ENCODE measurements at places on chromosomes 7 and 10.

- no peak for DNase-seq
Measured at GRCh38 chr10:121309164-121309563, 289.1 kb downstream of the FGFR2 start.

- no peak for DNase-seq
Measured at GRCh38 chr7:19352305-19352695, 207.1 kb upstream of the FERD3L start.

DNA sequence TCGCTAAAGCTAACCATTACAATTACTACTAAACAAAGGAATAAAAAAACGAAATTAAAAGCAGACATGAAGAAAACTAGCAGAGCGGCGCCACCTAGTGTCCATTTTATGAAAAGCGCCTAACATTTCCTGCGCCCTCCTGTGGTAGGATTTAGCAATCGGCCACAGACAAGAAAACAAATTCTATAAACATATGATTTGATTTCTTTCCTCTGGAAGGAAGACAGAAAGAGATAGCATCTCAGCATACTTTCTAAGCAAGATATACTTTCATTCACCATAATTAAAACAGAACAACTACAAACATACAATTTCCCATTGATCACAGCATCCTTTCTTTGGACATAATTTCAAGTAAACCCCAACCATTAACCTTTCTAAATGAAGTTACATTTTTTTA lies 337.7 kb upstream of the NPVF start:
- DNase-seq = peak; percentile 33

DNA sequence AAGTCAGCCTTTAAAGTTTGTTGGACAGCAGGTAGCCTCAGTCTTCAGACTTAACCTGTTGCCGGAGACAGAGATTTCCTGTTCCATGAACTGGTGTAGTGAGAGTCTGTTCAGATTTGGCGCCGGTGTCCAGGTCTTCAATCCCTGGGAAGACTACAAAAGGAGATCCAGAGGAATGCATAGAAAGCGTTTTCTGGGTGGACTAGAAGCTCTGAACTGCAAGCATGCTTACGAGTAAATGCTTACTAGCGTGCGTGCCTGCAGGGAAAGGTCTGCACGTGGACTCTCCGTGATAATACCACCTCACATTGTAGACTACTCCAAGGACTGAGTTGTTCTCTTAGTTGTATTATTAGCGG lies 878 bp downstream of the GLRX3 start:
- no peak for DNase-seq

GRCh38 chr7:47423196-47423595 lies 158.7 kb downstream of the TNS3 start:
- DNase-seq = no peak

DNA sequence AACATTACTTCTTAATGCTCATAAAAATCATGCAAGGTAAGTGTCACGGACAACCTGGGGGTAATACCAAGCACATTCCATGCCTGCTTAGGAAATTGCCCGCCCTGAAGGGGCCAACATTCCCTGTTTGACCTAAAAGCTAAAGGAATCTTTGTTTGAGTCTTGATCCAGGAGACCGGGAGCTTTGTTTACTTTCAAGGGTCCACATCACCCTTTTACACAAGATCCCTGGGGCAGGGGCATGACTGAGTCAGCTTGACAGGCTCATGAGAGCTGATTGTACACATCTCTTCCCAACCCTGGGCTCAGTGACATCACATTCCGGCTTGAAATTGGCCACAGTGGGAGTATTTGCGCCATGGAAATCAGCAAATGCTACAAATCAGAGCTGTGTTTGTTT lies 248.1 kb upstream of the HABP2 start:
- no peak for DNase-seq
